ENCODE measurements at places on chromosomes 11 and 22.

DNA sequence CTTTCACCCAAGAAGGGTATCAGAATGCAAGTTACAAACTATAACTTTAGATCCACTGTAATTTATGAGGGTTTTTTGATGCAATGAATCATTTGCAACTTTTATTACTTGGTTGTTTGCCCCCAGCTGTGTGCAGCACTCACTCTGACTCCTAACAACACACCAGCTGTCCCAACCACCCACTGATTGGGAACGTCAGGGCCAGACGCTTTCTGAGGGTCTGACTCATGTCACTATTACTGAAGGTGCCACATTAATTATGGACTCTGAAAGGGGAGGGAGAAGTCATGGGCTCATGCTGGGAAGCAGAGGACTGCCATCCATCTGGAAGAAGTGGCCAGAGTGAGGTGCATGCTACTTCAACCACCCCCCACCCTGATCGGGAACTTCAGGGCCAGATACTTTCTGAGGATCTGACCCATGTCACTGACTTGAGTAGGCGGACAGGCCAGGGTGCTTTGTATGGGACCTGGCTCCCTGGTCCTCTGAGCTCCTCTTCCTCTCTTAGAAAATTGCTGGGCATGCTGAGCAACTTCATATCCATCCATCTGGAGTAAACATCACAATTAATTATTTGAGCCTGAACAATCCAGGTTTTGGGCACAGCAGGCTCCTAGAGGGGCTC is 44.9 kb upstream of the DRD2 start:
- DNase-seq, result no peak

DNA sequence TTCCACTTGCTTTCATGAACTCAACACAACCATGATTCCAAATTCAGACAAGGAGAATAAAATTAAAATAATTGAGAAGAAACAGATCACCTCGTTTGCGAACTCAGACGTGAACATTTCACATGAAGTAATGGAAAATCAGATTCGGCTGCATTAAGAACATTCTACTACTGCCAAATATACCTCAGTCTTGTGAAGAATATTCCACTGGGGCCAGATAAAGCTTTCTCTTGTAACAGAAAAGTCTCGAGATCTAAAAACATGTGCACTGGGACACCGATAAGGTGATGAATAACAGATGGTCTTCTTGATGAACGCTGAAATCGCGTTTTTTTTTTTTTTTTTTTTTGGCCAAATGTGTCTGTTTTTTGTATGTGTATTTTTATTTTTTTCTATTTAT is 761.1 kb downstream of the BRD1 start:
- DNase-seq, result no peak

DNA sequence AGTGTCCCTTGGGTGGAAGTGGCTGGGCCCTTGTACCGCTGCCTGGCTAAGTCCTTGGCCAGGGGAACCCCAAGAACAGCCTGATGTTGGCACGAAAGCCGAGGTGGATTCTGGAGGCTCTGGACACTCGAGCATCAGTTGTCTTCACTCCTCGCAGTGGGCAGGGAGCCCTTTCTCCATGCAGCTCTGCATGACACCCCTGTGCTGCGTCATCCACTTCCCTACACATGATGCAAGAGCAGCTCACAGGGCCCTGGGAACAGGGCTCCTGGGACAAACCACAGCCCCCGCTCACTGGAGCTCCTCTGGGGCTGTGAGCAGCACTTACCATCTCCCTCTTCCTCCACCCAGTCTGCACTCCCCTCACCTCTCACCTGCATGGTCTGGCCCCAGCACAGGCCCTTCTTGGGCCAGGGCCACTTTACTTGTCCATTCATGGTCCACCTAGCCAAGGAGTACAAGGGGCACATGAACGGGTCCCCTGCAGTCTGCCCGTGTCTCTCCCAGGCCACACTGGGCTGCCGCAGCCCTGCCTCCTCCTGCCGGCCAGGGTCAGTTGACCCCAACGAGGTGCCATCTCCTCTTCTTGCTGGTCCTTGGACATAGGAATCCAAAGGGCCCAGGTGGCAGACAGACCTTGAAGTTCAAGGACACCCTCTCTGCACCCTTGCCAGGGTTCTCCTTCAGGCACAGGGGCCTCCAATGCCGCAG is 66.5 kb downstream of the IGF2 start:
- no peak for DNase-seq

DNA sequence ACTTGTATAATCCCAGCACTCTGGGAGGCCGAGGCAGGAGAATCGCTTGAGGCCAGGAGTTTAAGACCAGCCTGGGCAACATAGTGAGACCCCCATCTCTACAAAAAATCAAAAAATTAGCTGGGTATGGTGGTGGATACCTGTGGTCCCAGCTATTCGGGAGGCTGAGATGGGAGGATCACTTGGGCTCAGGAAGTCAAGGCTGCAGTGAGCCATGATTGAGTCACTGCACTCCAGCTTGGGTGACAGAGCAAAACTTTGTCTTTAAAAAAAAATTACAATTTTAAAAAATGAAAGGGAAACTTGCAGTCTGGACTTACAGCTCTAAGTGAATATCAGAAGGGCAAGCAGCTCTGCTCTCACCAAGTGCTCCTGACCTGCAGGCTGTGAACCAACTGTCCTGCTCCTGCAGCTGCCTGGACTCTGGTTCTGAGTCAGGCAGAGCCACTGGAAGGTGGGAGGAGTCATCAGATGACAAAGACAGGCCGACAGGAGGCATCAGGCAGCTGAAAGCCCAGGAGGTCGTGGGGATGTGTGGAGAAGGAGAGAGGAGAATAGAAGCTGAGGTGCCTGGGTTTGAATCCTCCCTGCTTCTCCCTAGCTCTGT is 9.6 kb downstream of the SMTNL1 start:
- DNase-seq, result no peak

GRCh38 chr22:27097933-27098332 is 440.5 kb downstream of the MIAT start:
- no peak for DNase-seq

GRCh38 chr11:66885950-66886440 is 29.1 kb downstream of the LRFN4 start:
- DNase-seq, result no peak

GRCh38 chr11:60129853-60130252 is 41.4 kb downstream of the MS4A2 start:
- DNase-seq, result no peak

DNA sequence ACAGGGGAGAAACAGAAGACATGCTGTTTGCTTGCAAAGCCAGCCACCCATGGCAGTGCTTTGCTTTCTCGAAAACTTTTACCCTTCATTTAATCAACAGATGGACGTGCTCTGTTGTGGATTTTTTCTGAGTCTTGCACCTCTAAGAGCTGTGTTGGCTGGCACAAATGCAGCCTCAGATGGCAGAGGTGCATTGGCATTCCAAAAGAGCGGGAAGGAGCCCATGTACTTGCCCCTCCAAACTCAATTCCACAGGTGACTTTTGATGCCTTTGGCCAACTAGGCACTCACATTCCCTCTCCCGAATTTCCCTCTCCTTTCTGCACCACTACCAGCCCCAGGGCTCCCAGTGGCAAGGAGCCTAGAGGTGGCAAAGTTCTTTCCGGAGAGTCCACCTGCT is 1.2 kb downstream of the KIRREL3 start:
- DNase-seq, result no peak

DNA sequence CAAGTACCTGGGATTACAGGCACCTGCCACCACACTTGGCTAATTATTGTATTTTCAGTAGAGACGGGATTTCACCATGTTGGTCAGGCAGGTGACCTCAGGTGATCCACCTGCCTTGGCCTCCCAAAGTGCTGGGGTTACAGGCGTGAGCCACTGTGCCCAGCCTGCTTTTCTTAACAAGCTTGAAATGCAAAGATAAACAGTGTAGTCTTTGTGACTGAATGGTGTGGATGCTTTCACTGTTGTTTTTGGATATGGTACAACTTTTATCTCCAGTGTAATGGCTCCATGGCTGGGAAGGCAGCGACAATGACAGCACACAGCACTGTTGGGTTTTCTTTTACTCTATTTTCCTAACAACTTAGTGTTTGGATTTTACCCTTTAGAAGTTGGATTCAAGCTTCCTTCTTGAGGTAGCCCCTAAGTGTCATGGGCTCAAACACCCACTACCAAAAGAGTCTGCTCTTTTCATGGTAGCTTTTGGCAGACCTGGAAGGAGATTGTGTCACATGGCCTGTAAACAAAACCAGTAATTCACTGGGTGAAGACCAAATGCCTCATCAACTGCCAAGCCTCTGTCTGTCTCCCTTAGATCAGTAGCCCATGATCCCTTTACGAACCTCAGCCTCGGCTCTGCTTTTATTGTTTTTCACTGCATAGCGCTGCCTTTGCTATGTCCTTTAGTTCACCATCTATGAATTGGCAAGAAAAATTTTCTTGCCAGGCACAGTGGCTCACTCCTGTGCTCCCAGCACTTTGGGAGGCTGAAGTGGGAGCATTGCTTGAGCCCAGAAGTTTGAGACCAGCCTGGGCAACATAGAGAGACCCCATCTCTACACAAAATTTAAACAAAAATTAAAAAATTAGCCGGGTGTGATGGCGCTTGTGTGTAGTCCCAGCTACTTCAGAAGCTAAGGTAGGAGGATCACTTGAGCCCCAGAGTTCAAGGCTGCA is 6.4 kb downstream of the VPS51 start:
- no peak for DNase-seq

DNA sequence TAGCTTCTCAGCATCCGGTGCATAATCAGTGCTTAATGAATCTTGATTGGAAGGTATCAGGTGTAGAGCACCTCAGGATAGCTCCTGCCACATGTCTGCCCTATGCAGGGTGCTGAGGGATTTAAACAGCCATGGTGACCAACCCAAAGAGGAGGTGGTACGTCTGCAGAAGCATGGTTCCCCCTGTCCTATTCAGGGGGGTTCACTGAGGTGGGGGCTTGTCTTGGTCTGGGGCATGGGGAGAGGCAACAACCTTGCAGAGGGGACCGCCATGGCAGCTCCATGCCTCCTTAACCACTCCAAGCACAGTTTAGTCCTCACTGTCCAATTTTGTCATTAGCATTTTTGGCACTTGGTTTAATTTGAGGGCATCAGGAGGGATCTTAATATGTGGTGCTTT is 24.9 kb downstream of the UBE2L3 start:
- DNase-seq, result no peak

GRCh38 chr11:94750319-94751217 is 17.6 kb upstream of the AMOTL1 start:
- no peak for DNase-seq

DNA sequence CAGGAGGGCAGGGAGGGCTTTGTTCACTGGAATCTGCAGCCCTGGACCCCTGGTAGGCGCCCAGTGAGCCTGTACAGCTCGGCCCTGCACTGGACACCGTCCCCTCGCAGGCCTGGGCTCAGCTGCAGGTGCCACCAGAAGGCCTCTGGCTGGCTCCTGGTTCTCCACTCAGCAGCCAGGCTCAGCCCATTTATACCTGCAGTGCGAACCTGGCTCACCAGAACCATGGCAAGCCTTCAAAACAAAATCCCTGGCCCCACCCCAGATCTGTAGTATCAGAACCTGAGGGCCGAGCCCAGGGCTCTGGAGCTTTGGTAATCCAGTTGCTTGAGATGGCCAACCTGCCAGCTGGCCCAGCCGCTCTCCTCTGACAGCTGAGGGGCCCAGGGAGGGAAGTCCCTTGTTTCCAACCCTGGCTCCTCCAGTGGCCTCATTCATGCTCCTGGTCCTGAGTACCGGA is 870 bp upstream of the FREY1 start:
- DNase-seq, result no peak

DNA sequence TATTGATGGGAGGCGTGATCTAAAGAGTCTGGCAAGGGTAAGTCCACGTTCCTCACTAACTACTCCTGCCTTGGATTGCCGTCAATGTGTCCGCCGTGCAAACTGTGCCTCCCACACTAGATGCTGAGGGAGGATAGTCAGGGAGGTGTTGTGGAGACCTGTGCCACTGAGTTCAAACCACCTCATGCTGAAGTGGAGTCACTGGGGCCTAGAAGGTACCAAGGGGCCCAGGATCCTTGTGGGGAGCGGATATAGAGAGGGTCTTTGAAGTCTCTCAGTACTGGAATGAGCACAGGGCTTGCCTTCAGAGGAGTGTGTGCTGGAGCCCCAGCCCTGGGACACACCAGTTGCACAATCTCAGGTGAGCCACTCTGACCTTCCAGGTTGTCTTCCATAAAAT is 27.1 kb upstream of the TMPRSS4 start:
- no peak for DNase-seq

GRCh38 chr11:2860636-2861035 is 24.9 kb downstream of the CDKN1C start:
- DNase-seq, result no peak

GRCh38 chr22:32706149-32706548 is 95.4 kb upstream of the TIMP3 start:
- DNase-seq, result no peak

GRCh38 chr11:3030289-3031070 is 26.7 kb downstream of the CARS1 start:
- no peak for DNase-seq

GRCh38 chr11:26708736-26709456 is 13.0 kb downstream of the SLC5A12 start:
- no peak for DNase-seq

GRCh38 chr11:12889243-12889642 is 119.9 kb upstream of the RASSF10 start:
- no peak for DNase-seq

DNA sequence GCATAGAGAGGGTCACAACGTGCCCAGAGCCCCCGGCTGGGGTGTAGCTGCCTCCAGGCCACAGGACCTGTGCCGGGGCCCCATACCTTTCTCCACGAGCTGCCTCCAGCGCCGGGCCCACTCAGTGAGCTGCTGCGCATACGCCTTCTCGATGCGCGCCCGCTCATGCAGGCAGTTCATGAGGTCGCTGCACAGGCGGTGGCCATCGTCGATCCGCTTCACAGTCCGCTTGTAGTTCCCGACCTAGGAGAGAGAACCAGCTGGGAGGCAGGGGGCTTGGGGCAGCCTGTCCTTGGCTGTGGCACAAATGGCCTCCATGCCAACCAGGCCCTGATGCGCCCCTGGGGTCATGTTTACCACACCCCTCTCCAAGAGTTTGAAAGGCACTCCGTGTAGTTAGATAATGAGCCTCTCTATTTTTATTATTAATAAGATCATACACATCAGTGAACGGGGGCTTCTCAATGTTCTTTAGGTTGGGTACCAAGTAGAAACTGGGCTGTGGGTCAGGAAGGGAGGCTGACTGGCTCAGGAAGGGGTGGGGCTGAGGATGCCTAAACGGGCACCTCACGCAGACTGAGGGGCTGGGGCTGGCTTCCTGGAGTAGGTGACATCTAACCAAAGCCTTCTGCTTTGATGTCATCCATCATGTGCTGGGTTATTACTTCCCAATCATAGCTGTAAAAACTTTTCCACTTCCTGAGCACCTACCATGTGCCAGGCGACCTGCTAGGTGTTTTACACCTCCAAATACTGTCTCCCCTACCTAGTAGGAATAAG is 36.5 kb upstream of the ARFGAP3 start:
- DNase-seq, result no peak

GRCh38 chr11:41254966-41255365 is 204.5 kb downstream of the LRRC4C start:
- DNase-seq, result no peak

DNA sequence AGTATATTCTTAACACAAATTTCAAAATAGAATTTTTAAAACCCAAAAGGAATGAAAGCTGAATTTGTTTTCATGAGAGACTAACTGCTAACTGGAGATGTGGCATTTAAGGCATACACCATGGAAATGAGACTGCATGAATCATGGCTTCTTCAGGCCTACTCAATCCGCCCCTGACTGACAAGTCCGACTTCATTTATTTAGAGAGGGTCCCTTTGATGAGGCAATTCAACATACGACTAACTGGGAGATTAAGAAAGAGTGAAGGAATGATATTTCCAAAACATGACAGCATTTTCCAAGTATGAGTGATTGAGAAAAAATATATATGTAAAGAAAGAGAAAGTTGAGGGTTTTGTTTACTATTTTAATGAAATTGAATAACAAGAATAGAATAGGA is 720.1 kb downstream of the DLG2 start:
- DNase-seq, result no peak

- no peak for DNase-seq
Measured at GRCh38 chr11:8828580-8829361, 82.2 kb upstream of the AKIP1 start.

All from activated CD8-positive, alpha-beta memory T cell treated with anti-CD3 and anti-CD28 coated beads for 1 hour (primary cell).